ENCODE measurements at places on chromosomes 6 and 20. TPM values are rescaled to one million over a fixed set of nuclear protein-coding genes. Genes with fewer than 3 reads are reported as not detected.

C6orf141 gene
- 0.55 TPM for total RNA-seq

ULBP3 gene
- 14.7 TPM for total RNA-seq

DNA sequence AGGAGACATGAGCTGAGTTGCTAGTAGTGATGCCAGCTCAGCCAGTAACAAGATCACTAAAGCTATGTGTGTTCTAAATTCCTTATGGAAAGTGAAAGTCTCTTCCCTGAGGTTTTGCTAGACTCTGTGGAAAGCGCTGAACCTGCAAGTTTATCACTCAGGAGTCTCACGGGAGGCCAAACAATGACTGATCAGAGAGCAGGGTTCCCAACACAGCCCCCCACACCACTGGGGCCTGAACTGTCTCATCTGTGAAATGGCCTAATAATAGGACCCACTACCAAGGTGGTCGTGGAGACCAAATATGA lies 19.9 kb downstream of the ACSS1 start:
- H3K27ac ChIP-seq: no peak overlapping the region
- no peak for DNase-seq
- H3K4me1 ChIP-seq: no peaks in the 10 kb centered on the region
- H3K4me3 ChIP-seq: no peak overlapping the region
- peaks cover 6% of the 10 kb centered on the region for H3K27me3 ChIP-seq
- H3K36me3 ChIP-seq: no peaks in the 10 kb centered on the region

HINT3 gene
- 12.2 TPM for total RNA-seq

Data from astrocyte (in vitro differentiated cells and primary cell).